ENCODE measurements at places on chromosomes 3 and 15. TPM values are rescaled to one million over a fixed set of nuclear protein-coding genes. Genes with fewer than 3 reads are reported as not detected.

The TYRO3 gene
- total RNA-seq, result 4.3 TPM

The ATR gene
- 16.8 TPM for total RNA-seq

The LINS1 gene
- 5.7 TPM for total RNA-seq

The TMIE gene
- 0.09 TPM for total RNA-seq

The UBAP1L gene
- total RNA-seq, result 0.71 TPM

The RBPMS2 gene
- not detected for total RNA-seq

The CNTN6 gene
- 0.18 TPM for total RNA-seq

The GNAT1 gene
- not detected for total RNA-seq

The GOLGA8G gene
- under 0.01 TPM for total RNA-seq

The AMIGO3 gene
- not detected for total RNA-seq

The SYNPR gene
- not detected for total RNA-seq

The NFKBIZ gene
- 48.4 TPM for total RNA-seq

The PAK6 gene
- not detected for total RNA-seq

The TRH gene
- not detected for total RNA-seq

The GHSR gene
- total RNA-seq, result not detected

The CPLX3 gene
- total RNA-seq, result not detected

The KBTBD8 gene
- total RNA-seq, result 2.4 TPM

The C3orf85 gene
- total RNA-seq, result not detected

The FGD5 gene
- 0.14 TPM for total RNA-seq

The ITIH4 gene
- 1.6 TPM for total RNA-seq

The PCSK6 gene
- 11.6 TPM for total RNA-seq

The CP gene
- 1.1 TPM for total RNA-seq

The IVD gene
- total RNA-seq, result 44.2 TPM

The ZNF80 gene
- not detected for total RNA-seq

The KNG1 gene
- not detected for total RNA-seq

The NME9 gene
- 0.09 TPM for total RNA-seq

The A4GNT gene
- total RNA-seq, result not detected
